ENCODE measurements at places on chromosomes 2 and 18. TPM values are rescaled to one million over a fixed set of nuclear protein-coding genes. Genes with fewer than 3 reads are reported as not detected.

DNA sequence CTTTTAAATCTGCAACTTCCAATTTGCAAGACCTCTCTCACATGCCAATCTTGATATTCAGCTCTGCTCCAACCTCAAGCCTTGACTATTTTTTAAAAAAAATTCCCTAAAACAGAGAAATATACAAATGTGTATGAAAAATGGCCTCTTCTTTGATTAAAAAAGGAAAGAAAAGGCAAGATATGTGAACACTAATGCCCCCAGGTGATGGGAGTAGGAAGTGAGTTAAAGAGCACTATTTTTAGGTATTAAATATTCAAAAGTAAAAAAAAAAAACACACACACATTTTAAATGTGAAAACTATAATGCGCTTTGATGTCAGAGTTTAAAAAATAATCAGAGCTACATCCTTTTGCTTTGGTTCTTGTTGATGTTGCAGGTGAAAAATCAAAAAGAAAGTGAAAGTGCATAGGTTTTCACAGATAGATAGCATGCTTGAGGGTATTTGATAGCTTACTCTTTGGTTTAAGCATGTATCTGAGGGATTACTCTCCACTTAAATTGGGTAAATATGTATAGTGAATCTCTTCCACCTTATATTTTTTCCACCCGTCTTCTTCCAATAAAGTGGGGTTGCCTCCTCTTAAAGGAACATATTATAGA, 406.0 kb upstream of the POU3F3 start:
- no peak for DNase-seq

ANKRD62 gene
- not detected for total RNA-seq

CYS1 gene
- total RNA-seq = 0.80 TPM

POTEC gene
- not detected for total RNA-seq

DNA sequence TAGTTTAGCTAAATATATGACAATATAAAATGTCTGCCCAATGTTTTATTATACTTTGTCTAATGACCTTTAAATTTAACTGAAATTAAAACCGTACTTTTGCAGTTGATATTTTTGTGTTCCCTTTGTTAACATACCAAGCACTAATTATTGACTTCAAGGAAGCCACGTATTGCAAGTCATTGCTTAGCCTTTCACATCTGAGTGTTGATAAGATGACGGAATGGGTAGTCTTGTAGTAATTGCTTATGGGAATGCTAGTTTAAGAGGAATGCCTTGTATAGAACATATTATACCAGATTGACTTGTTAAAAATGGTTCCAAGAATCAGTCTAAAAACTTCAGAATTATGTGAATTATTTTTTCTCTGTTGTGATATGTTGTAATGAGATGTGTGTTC, 14.0 kb upstream of the ELAC1 start:
- DNase-seq = no peak

DNA sequence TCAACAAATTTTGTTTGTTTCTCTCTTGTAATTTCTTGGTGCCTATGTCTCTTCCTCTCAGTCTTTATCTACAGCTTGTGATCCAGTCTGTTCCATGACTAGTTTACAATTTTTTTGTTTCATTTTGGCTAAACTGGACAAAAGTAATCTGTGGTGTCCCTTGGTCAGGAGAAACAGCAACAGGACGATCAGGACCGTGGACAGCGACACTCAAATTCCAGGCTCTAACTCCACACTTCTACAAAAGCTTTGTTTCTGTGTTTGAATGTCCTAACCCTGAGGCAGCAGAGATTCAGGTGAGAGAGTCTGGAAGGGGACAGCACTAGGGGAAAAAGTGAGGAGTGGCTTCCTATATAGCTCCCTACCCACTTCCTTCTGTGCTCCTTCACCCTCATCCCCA, 593.3 kb upstream of the FANCL start:
- DNase-seq = no peak

DNA sequence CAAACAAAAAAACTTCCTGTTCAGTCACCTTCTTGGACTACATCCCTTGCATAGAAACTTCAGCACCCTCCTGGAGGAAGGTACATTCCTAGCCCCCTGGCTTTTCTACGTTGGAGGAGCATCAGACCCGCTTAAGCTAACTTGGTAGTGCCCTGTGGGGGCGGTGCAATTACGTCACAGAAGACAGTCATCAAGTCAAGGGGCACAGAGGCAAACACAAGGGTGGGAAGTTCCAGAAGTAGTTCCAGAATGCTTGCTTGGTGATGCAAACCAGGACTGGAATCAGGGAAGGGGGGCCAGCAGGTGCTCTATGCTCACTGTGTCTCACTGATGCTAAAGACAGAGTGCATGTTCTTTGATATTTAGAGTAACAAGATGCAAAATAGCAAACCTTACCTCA, 15.2 kb upstream of the AGFG1 start:
- no peak for DNase-seq

LCT gene
- 0.77 TPM for total RNA-seq

All from mesenteric fat pad (tissue), 1 donor.